ENCODE measurements at places on chromosomes 12 and 14.
A peak's percentile ranks its signal among the peaks of the same experiment; 100 is the strongest.

- no peak for DNase-seq
These were observed 181.1 kb downstream of the ESR2 start for GRCh38 chr14:64112867-64113678.

DNA sequence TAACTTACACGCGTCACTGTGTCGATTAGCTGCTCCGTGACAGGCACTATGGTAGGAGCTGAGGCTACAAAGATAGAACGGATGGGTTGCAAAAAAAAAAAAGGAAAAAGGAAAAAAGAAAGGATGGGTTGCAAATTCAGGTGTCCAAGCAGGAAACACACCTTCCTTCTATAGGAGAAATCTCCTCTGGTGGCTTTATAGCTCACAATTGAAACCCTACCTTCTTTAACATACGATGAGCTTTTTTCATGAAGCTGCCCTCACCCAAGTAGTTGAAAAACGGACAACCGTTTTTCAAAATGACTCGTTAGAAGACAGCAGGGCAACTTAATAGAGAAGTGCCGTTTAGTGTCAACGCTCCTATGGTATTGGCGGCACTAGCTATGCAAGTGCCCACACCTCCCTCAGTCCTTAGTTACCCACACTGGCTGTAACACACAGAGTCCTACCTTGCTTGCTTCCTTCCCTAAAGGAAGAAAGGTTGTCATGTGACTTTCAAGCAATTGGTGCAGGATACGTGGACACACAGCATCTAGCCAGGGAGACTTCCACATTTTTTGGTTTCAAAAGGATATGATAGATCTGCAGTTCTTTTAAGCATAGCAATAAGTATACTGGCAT, 682 bp upstream of the TRIP11 start:
- no peak for DNase-seq

DNA sequence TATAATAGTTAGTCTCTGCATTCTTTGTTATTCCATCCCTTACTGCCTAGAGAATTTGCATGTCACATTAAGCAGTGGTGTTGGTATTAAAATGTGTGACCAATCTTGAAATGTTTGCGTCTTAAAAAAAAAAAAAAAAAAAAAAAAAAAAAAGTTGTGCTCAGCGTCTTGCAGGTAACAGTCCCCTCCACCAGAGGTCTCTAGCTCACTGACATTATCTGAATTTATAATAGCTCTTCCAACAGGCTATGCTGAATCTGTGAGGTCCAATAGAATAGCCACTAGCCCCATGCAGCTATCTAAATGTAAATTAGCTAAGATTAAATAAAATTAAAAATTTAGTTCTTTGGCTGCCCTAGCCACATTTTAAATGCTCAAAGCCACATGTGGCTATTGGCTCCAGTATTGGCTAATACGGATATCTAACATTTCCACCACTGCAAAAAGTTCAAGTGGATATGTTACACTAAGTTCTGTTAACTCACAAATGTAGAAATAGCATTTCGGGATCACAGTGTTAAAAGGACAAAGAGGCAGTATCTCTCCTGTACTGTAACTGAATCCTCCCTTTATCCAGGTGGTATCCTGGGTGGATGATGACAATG, 28.7 kb downstream of the NKX2-8 start:
- DNase-seq = no peak

DNA sequence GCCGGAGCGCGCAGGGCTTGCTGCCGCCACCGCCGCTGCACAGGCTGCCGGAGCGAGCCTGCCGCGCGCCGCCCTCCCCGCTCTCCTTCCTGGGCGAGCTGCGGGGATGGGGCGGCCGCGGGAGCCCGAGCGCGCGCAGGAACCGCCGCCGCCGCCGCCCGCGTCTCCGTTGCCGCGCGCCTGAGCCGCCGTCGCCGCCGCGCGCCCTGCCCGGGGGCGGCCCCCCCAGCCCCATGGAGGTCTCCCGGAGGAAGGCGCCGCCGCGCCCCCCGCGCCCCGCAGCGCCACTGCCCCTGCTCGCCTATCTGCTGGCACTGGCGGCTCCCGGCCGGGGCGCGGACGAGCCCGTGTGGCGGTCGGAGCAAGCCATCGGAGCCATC, 352 bp downstream of the PLXNC1 start:
- no peak for DNase-seq

GRCh38 chr12:33438851-33439586, 600 bp downstream of the SYT10 start:
- DNase-seq = no peak

DNA sequence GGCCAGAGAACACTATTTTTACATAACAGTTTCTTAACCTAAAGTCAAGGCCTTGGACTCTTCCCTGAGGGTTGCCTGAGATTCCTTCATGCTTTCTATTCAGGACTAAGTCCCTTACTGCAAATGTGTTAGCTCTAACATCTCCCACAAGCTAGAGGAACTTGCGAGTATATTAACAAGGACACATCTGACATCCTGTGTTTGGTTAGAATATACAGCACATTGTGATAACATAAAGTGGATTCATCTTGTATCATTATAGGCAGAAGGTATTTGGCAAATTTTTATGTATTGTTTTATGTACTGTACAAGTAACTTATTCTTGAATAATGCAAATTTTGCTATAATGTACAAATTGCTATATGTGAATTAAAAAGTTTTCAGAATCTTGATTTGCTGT, 45.5 kb downstream of the SH2B3 start:
- DNase-seq = no peak

GRCh38 chr14:33682760-33683159, 268.1 kb downstream of the EGLN3 start:
- DNase-seq = no peak

DNA sequence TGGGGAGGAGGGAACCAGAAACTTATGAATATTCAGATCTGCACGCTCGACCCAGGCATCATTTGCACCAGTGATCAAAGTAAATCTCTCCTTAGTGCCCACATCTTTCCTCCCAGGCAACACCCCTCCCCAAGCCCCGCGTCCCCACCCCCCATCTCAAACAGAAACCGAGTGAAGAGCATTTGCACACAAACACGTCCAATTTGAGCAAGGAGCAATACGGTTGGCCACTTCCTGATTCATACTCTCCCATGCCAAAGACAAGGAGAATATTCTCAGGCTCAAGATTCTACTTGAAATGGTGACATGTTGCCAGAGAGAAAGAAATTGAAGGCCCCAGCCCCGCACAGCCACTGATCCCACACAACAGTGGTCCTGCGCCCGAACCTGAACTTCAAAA, 7.1 kb downstream of the FOXN3 start:
- DNase-seq = no peak

DNA sequence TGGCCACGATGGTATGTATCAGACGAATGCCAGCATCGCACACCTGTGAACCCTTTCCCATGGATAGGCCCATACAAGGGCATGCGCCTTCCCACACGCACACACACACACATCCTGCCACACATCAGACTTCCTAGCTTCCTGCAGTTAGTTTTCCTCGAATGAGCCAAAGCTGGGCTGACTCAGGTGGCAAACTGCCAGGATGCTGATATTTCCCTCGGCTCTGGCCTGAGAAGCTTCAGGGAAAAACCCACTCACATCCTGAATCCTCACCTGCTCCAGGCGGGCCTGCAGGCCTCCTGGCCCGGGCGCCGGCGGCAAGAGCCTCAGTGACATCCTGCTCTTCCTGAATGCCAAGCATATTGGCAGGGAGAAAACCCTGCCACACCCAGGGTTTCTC, 22.4 kb downstream of the CALM1 start:
- DNase-seq = no peak

GRCh38 chr14:76814726-76815645, 2.3 kb upstream of the ANGEL1 start:
- DNase-seq = no peak

- DNase-seq = no peak
These were observed 9.4 kb upstream of the SLC35F4 start for GRCh38 chr14:57875296-57875695.

DNA sequence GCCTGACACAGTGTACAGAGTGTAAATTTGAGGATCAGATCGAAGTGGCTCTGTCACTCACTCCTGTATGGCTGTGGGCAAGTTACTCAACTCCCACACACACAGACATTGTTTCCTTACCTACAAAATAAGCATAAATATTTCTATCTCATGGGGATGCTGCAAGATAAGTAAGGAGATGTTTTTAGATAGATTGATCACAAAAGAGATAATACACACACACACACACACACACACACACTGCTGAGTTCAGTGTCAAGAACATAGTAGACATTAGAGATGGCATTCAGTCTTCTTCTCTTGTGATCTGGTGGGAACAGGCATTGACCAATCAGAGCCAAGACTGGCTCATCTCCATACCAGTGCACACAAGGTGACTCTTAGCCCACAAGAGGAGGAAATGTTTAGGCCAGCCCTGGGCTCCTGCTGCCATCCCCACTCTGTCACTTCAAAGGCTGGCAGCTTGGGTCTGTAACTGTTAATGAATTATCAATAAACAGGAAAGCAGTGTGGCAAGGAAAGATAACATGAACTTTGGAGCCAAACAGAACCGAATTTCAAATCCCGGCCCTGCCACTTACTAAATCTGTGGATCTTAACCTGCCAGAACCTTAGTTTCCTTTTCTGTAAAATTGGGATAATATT, 3.4 kb upstream of the RNASE8 start:
- no peak for DNase-seq

DNA sequence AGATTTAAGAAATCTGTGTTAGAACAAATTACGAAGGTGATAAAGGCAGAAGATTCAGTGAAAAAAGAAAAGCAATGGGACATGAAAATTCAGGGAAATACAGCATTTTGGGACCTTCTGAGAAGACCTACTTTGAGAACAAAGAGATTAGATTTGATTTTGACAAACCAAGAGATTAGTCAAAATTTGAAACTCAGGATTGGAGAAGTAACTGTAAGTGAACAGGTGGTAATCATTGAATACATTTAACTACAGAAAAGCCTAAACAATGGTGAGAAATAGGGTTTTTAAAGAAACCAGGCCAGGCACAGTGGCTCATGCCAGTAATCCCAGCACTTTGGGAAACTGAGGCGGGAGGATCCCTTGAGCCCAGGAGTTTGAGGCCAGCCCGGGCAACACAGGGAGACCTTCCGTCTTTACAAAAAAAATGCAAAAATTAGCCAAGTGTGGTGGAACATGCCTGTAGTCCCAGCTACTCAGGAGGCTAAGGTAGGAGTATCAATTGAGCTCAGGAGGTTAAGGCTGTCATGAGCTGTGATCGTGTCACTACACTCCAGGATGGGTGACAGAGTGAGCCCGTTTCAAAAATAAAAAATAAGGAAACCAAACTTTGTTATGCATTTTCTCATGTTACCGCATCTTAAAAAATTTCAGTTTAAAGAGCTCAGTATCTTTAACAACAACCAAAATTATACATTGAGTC, 8.9 kb upstream of the SAV1 start:
- DNase-seq = no peak

GRCh38 chr14:93137864-93138263, 22.1 kb upstream of the ITPK1 start:
- no peak for DNase-seq

GRCh38 chr14:104107101-104107581, 21.6 kb downstream of the ASPG start:
- DNase-seq = no peak

DNA sequence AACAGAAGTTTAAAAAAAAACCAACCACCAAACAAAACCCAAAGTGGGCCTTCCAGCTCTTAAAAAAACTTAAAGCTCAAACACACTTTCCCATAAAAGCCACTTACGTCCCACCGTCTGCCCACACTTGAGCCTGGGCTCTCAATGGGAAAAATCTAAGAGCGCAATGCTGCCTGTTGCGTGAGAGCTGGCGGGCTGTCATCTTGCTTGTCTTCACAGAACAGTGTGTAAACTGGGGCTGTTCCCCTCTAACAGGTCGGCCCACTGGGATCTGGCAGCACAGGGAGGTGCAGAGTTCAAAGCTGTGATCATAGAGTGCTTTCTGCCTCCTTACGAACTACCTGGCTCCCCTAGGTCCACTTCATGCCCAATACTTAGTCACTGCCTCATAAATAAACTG, 80.0 kb downstream of the DICER1 start:
- DNase-seq = no peak

DNA sequence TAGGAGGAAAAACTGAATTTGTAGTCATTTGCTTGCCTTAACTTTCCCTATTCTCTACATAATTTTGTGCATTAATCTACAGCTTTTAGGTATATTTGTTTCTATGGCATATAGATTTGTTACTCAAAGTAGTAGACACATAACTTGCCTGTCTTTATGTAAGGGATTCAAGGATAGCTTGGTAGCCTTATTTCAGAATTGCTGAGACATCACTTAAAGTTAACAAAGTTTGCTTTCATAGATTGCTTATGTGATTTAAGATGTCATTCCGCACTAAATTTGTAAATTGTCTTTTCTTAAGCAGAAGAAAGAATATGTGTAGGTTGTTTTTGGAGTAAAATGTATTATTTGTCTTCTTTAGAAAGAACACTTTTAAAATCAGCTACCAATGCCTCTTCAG, 477.7 kb upstream of the NOVA1 start:
- DNase-seq = no peak

- DNase-seq = no peak
These were observed 90.1 kb downstream of the PTPRR start for GRCh38 chr12:70830221-70831061.

GRCh38 chr14:89640141-89640540, 223.1 kb upstream of the FOXN3 start:
- DNase-seq = no peak

GRCh38 chr14:92613008-92613658, 99.6 kb downstream of the RIN3 start:
- DNase-seq = peak; percentile 21

DNA sequence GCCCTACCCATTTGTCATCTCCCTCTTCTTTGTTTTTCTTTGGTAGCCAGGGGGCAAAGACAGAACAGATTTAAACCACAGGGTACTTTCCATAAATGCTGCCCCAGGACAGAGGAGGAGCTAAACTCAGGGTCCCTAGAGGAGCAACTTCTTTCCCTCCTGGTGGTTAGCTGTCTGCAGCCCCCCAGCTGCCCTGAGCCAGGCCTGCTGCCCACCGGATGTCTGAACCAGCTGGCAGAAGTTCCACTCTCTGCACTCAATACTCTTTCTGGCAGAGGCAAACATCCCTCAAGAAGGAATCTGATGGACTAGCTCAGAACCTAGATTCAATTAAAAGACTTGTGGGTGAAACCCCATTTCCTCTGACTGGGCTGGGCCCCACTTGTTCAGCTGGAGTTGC, 10.7 kb downstream of the VDR start:
- DNase-seq = no peak

- DNase-seq = no peak
These were observed 26.0 kb downstream of the PSMA3 start for GRCh38 chr14:58270628-58271027.

DNA sequence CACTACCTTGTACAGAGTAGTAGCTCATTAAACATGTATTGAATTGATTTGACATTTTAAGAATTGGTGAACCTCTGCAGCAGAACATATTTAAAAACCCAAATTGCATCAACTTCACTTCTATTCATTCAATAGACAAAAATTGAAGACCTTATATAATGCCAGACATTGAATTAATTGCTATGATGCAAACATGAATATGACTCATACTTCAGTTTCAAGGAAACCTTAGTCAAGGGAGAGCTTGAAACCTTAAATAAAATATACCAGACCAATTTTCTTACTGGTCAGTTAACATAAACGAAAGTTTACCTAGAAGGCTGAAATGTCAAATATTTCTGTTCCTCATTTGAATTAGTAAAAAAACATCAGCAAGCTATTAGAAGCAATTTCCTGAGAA, 5.0 kb upstream of the MGAT4C start:
- DNase-seq = no peak

GRCh38 chr12:65608319-65608916, 215.9 kb upstream of the HMGA2 start:
- no peak for DNase-seq

- DNase-seq = no peak
These were observed 460.4 kb upstream of the RGS6 start for GRCh38 chr14:71471634-71472355.

GRCh38 chr12:11749943-11750690, 100.6 kb downstream of the ETV6 start:
- no peak for DNase-seq

All from T-helper 22 cell (primary cell).